CD4-positive, alpha-beta T cell treated with Interleukin-6 at 100 ng/mL for 8 hours (primary cell): ENCODE measurements at places on chromosomes 2 and 18.

GRCh38 chr2:231909631-231910030 is 16.6 kb downstream of the NPPC start:
- no peak for DNase-seq

GRCh38 chr2:174327841-174328113 is 7.0 kb upstream of the SP9 start:
- no peak for DNase-seq

- no peak for DNase-seq
These were observed 7.7 kb upstream of the NFATC1 start for GRCh38 chr18:79388043-79388442.

DNA sequence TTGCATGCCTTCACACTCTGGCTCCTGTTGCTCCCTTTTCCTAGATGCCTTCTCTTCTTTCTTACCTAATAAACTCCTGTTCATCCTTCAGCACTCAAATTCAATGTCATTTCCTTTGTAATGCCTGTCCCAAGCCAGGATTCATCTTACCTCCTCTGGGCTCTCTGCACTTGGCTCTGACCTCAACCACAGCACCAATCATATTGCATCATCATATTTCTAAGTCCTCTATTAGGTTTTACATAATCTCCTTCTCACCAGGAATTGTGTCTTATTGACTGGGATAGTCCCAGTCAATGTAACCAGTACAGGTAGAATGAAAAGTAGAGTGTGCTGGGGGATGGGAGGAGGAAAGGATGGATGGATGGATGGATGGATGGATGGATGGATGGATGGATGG is 187.1 kb downstream of the NRP2 start:
- DNase-seq = no peak

- no peak for DNase-seq
These were observed 2.7 kb downstream of the IKZF2 start for GRCh38 chr2:213148572-213149261.

DNA sequence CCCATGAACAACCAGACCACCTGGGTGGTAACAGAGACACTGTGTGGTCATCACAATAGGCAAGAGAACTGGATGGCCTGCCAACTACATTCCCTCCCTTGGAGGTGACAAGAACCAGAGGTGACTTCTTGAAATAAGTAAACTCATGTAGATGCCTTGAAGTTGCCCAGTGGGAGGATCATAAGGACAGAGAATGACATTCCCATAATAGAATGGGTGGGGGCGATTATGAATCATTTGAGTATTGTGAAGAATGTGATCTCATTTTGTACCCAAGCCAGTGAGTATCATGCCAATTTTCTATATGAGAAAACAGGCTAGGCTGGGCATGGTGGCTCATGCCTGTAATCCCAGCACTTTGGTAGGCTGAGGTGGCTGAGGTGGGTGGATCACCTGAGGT is 211.4 kb upstream of the GYPC start:
- no peak for DNase-seq

DNA sequence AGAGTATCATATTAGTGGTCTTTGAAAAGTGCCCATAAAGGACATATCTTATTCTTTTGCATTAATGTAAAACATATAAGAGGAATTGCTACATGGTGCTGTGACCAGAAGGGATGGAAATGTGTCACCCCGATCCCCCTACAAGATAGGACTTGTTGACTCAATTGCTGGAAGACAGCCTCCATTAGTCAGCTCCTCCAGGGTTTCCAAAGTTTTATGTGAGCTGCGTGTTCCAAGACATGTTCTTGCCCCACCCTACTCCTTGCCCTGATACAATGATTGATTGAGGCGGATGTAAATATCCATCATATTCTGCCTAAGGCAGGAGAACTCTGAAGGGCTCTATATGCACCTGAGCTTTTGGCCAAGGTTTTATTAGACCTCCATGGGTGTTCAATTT is 541.0 kb upstream of the ZEB2 start:
- no peak for DNase-seq

- no peak for DNase-seq
These were observed 902.6 kb upstream of the GCFC2 start for GRCh38 chr2:76613330-76613729.

DNA sequence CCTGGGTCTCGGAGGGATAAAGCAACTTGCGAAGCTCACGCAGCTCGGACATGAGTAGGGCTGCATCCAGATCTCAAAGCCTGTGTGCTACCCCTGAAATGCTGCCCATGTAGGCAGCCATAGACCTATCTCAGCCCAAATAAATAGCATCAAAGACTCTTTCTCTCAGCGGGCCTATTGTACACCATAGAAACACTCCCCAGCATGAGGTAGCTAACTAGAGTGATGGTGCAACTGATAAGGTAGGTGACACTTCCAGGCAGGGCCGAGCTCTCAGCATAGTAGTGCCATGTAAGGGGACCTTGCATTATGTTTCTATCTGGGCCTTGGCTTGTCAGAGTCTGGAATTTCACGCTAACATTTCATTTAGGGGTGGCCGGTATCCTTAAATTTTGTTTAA is 52.4 kb downstream of the RABL2A start:
- DNase-seq = no peak

DNA sequence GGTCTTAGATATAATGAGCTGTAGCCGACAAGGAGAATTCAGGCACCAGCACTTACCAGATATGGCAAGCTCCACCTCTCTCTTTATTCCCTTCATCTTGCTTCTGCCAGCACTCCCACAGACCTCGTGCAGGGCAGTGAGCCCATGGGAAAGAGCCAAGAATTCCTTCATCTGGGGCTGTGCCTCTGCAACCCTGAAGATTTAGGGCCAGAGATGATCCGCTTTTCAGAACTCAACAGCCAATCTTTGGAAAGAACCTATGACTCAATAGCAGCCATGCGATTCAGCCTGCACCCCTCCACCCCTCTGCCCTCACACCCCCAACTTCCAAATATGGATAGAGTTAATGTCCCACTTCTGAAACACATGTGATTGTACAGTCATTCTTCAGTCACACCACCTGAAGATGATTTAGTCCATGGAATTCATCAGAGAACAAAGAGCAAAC is 533.7 kb upstream of the TNP1 start:
- no peak for DNase-seq

DNA sequence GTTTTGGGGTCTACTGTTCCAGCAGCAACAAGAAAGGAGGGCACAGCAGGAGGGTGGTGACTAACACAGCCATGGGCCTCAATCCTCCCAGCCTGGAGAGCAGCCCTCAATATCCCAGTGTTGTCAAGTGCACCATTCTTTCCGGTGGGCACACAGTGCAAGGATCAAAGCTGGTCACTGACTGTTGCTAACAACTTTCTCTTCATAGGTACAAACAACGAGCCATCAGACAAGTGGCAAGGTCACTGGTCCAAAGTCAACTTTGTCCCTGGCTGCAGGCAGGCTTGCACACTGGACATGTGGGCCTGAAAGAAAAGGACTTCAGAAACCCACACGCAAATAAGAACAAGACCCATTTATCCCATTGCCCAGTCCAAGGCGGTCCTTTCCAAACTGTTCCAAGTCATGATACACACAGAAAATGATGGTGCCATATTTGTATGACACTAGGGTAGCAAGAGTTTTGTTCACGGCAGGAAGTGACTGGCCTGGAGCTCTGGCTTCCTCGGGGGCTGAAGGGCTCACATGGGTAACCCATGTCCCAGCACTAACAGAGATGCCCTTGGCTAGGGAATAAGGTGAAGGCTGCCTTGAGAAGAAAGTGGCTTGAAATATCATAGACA is 57.0 kb downstream of the KCTD1 start:
- DNase-seq = no peak
